ENCODE measurements at places on chromosomes 6 and 20.

DNA sequence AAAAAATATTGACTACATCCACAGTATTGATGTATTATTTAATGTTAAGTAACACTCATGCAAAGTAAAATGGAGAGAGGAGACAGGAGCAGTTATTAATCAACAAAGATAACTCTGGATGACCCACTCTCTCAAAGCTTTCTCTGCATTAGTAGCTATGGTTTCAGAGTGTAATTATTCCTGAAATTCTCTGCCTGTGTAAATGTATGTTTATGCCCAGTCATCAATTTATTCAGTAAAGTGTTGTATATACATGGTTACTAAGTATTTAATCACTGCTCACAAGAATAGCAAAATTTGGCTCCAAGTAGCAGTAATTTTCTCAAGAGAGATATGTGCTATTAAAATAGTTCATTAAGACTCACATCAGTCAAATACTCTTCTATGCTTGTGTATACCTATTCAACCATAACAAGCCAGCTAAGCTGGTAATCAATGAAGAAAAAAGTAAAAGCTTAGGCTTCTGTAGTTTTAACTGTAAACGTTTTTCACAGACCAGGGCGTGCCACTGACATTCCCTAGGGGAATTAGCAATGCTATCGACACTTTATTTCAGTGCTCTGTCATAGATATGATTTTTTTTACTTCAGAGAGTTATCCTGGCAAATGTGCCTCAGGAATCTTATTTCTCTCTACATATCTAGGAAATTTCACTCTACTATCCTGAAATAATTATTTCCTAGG, 54.0 kb upstream of the RAB32 start:
- no peak for ATAC-seq

DNA sequence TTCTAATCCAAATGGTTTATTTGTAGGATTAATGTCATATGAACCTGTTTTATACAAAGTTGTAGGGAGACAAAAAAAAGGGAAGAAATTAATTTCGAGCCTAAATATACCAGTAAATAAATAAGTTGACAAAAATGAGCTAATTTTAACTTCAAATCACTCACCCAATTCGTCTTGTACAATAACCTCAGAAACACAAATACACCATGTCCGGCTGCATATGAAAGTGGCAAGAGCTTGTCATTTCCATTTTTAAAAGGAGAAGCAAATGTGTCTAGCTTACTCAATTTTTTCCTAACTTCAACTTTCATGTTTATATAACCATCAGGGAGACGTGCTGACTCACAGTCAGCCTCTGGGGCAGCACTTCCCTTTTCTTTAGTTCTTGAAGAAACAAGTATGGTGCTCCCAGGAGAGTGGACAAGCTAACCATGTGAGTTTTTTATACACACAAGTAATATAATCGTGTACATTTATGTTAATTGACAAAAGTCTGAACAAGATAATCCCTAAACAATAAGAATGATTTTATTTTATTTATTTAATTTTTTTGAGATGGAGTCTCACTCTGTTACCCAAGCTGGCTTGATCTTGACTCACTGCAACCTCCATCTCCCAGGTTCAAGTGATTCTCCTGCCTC, 55.5 kb upstream of the SGK1 start:
- ATAC-seq: peak; percentile 62

DNA sequence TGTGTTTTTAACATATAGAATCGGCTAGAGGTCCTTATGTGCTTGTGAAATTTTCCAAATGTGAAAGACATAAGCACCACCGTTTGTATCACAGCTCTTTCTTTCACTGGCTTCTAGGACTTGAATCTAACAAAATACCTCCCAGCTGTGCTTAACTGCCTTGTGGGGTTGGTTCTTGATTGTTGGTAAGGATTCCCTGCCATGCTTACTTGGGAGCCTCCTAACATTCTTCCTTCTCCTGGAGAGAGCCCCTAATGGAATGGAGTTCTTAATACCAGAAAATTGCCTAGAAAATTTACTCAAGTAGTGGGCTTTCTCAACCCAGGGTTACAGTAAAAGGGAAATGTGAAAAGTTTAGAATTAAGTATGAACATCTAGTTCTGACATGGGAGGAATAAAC, 121.2 kb downstream of the COL19A1 start:
- ATAC-seq: no peak

GRCh38 chr6:40395066-40395697, 192.0 kb downstream of the LRFN2 start:
- no peak for ATAC-seq
